ENCODE measurements at places on chromosomes 5 and 9.

- DNase-seq, result no peak
Observed at GRCh38 chr9:119375892-119376291, 6.7 kb upstream of the BRINP1 start.

DNA sequence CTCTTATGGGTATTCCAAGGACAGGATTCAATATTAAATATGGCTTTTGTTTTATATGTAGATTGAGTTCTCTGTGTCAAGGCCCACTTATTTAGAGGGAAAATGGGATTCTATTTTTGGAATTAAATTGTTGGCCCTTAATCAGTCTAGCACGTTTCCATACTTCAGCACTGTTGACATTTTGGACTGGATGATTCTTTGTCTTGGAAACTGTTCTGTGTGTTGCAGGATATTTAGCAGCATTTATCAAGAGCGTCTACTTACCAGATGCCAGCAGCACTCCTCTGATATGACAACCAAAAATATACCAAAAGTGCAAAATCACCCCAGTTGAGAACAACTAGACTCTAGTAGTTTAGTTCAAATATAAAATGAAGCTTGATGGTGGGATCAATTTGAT, 1027.0 kb upstream of the COX7C start:
- DNase-seq, result no peak

GRCh38 chr5:170437621-170438375, 48.6 kb upstream of the KCNMB1 start:
- no peak for DNase-seq

- DNase-seq, result no peak
Observed at GRCh38 chr5:67536866-67537265, 340.3 kb upstream of the CD180 start.

DNA sequence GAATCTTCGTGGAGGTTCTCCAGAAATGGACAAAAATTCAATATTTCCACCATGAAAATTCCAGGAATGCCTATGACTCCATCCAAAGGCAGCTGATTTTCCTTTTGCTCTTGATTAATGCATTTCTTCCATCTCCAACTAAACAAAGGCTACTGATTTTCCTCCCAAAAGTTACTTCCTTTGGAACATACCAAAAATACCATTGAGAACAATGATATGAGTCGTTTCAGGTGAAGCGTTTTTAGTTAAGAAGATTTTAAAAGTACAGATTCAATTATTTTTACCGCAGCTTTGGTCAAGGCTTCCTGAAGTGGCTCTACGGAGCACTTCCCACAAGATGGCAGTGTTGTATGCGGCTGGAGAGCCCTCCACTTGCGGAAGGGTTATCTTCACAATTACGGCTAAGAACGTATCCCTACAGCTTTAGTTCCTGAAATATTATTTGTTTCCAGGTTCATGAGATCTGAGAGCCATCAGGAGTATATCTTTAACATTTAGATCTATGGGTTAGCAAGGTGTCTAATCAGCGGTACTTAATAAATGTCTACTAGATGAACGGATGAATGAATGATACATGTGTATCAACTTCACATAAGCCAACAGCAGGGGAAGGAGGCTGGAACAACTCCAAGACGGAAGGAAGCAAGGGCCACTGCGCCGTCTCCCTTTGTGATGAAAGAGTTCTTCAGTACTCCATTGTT, 35.9 kb upstream of the ARSB start:
- DNase-seq, result peak; percentile 4

DNA sequence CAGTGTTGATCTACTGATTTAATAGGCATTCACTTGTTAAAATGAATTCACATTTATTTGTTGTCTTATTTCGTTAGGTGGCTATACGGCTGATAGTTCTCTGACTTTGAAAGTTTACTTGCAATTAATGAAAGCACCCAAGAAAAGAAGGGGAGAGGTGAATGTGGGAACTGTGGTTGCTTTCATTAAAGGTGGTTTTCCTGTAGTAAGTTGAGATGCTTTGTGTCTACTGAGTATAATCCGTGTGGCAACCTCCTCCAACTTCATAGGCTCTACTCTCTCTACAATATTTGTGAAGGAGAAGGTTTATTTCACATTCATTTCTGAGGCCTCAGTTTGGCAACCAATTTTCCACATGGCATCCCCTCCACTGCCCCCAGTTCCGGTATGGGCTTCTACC, 12.8 kb upstream of the MACIR start:
- no peak for DNase-seq

Data from T-helper 9 cell (primary cell).